ENCODE measurements at places on chromosomes 16 and 17.

DNA sequence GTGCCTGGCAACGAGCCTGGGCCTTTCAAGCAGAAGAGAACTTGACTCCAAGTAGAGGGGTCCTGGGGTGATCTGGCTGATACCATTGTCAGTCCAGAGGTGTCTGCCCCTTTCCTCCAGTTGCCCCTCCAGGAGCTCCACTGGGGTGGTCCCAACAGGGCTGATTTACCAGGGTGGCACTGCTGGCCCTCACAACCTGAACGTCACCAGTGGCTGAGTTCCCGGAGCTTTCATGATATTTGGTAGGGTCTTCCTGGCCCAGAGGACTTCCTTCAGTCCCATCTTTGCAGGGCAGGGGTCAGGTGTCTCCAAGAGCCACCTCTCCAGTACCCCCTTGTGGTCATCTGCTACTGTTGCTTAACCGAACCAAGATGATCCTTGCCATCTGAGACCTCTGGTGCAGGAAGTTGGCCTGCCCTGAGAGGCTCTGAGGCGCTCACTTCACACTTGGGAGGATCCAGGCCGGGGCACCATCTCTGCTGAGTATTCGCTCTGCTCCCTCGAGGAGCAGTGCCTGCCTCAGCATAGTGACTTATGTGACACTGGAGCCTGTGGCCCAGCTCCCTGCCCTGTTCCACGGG is 3.5 kb downstream of the LIMD2 start:
- H3K4me1 ChIP-seq, result peaks cover 42% of the 10 kb centered on the region
- DNase-seq, result peak; percentile 60
- no peaks in the 10 kb centered on the region for H3K27me3 ChIP-seq
- peak overlapping the region; percentile 96 for H3K27ac ChIP-seq

GRCh38 chr17:18018411-18018921 is 20.5 kb downstream of the ATPAF2 start:
- H3K27me3 ChIP-seq, result no peaks in the 10 kb centered on the region
- peaks cover 17% of the 10 kb centered on the region for H3K36me3 ChIP-seq
- no peaks in the 10 kb centered on the region for H3K4me1 ChIP-seq
- H3K27ac ChIP-seq, result no peak overlapping the region
- no peak for DNase-seq

GRCh38 chr16:22672830-22673210 is 141.1 kb upstream of the HS3ST2 start:
- no peaks in the 10 kb centered on the region for H3K36me3 ChIP-seq
- no peak for DNase-seq
- peaks cover 3% of the 10 kb centered on the region for H3K27me3 ChIP-seq
- H3K4me3 ChIP-seq, result no peak overlapping the region
- H3K4me1 ChIP-seq, result no peaks in the 10 kb centered on the region

- no peaks in the 10 kb centered on the region for H3K27me3 ChIP-seq
- no peaks in the 10 kb centered on the region for H3K4me1 ChIP-seq
- H3K4me3 ChIP-seq, result no peak overlapping the region
- no peak overlapping the region for H3K27ac ChIP-seq
- DNase-seq, result no peak
These were observed 28.7 kb upstream of the ABCA6 start for GRCh38 chr17:69170377-69170776.

GRCh38 chr16:84804326-84804725 is 15.5 kb upstream of the CRISPLD2 start:
- H3K4me3 ChIP-seq, result no peak overlapping the region
- H3K36me3 ChIP-seq, result no peaks in the 10 kb centered on the region
- H3K27ac ChIP-seq, result no peak overlapping the region
- H3K27me3 ChIP-seq, result peaks cover 5% of the 10 kb centered on the region
- no peak for DNase-seq

DNA sequence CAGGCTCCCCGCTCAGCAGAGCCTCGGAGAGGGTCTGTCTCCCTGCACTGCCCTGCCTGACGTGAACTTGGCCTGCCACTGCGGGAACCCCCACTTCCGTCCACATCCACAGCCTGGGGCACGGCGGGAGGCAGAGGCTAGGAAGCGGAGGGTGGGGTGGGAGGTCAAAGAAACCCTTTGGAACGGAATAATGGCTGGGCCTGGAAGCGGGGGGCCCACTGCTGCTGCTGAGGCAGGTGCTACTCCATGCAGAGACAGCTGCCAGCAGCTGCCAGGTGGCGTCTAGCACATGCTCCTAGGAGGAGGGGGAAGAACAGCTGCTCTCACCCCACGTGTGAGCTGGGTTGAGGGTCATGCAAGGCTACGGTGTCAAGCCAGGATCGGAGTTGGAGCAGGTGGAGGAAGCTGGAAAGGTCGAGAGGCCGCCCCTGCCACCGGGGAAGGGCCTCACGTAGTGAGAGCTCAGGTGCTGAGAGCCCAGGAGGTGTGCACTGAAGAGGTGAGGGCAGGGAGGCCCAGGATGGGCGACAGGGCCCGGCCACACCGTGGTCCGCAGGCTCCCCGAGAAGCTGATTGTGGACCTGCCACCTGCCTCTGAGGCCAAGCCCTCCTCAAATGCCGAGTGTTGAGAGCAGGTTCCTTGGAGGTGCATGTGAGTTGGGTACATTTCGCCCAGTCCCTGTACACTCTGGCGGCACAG is 9.8 kb downstream of the FSCN2 start:
- H3K4me1 ChIP-seq, result no peaks in the 10 kb centered on the region
- H3K27ac ChIP-seq, result no peak overlapping the region
- H3K36me3 ChIP-seq, result peaks cover 16% of the 10 kb centered on the region
- no peak for DNase-seq
- H3K27me3 ChIP-seq, result peaks cover 14% of the 10 kb centered on the region

DNA sequence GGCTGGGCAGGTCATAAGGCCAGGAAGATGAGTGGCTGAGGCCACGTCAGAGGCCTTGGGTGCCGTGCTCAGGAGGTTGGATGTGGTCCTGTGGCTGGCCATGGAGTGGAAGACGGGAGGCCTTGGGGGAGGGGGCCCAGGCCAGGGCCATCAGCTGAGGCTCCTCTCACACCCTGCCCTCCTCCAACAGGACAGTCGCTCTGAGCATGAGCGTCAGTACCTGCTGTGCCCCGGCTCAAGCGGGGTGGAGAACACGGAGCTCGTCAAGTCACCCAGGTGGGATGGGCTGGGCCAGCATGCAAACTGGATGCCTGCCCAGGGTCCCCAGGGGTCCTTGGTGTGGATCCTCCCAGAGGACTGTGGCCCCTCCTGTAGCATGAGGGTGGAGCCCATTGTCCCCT is 19.2 kb downstream of the POLR3E start:
- H3K27me3 ChIP-seq, result no peaks in the 10 kb centered on the region
- peaks cover 9% of the 10 kb centered on the region for H3K4me1 ChIP-seq
- no peak overlapping the region for H3K4me3 ChIP-seq
- no peak for DNase-seq
- H3K27ac ChIP-seq, result no peak overlapping the region
- peaks cover 58% of the 10 kb centered on the region for H3K36me3 ChIP-seq

DNA sequence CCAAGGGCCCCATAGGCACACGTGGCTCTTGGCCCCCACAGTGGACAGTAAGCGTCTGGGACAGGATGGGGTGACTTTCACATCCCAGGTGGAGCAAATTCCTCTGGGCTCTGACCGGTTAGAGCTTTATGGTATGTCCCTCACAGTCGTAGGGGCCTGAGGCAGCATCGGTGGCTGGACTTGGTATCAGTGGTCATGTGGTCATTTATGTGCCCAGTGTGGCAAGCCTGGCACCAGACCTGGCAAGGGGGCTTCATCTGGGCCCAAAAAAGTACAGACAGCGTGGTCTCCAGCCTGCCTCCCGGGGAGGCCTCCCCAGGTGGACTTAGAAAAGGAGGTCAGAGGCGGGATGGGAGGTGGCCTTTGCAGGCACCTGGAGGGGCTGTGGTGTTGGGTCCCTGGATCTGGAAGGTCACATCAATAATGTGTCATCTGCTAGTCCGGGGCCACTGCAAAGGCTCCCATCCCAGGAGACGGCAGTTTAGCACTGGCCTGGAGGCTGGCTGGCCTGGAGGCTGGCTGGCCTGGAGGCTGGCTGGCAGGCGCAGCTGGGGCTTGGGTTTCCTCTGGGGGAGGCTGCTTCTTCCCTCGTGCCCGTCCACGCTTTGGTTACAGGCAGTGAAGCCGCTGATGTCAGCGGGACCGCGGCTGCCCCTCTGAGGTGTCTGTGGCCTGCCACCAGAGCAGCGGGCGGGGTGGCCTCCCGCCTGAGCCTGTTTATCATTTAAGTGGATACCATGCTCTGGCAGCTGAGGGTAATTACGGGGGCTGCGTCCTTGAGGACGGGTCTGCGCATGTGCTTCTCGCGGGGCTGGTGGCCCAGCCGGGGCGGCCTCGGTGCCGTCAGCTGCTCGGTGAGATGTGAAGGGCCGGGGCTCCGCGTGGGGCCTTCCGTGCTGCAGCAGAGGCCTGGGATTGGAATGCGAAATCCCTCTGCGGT is 20.7 kb upstream of the CBX4 start:
- H3K27ac ChIP-seq, result no peak overlapping the region
- peaks cover 28% of the 10 kb centered on the region for H3K27me3 ChIP-seq
- no peaks in the 10 kb centered on the region for H3K36me3 ChIP-seq
- H3K4me3 ChIP-seq, result no peak overlapping the region
- DNase-seq, result no peak

- peaks cover 47% of the 10 kb centered on the region for H3K4me1 ChIP-seq
- no peak overlapping the region for H3K27ac ChIP-seq
- no peaks in the 10 kb centered on the region for H3K27me3 ChIP-seq
- H3K4me3 ChIP-seq, result no peak overlapping the region
These were observed 106.3 kb downstream of the SMG6 start for GRCh38 chr17:2197271-2197670.

GRCh38 chr16:72664056-72664508 is 383.8 kb downstream of the ZFHX3 start:
- peak overlapping the region; percentile 88 for H3K27ac ChIP-seq
- H3K4me1 ChIP-seq, result peaks cover 9% of the 10 kb centered on the region
- DNase-seq, result no peak
- H3K4me3 ChIP-seq, result peak overlapping the region; percentile 99
- H3K27me3 ChIP-seq, result peaks cover 2% of the 10 kb centered on the region

DNA sequence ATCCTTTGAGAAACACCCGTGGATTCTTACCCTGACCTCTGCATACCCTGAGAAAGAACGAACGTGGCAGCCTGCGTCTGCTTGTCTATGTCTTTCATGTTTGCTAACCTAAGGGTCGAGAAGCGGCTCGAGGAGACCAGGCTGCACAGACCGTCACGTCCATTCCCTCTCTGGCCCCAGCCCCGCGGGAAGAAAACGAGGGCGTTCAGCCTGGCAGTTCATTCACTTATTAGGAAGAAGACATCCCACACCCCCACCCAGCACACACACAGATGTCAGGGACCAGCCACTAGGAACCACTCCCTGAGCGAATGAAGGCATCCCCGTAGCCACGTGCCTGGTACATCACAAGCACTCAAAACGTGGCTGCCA is 655 bp upstream of the MTHFSD start:
- peaks cover 13% of the 10 kb centered on the region for H3K36me3 ChIP-seq
- H3K4me3 ChIP-seq, result peak overlapping the region; percentile 87
- H3K27ac ChIP-seq, result peak overlapping the region; percentile 93
- H3K4me1 ChIP-seq, result peaks cover 14% of the 10 kb centered on the region

- H3K27ac ChIP-seq, result peak overlapping the region; percentile 88
- peaks cover 59% of the 10 kb centered on the region for H3K4me1 ChIP-seq
- DNase-seq, result peak; percentile 31
- no peak overlapping the region for H3K4me3 ChIP-seq
These were observed 9.3 kb downstream of the PGAP3 start for GRCh38 chr17:39678340-39679116.

DNA sequence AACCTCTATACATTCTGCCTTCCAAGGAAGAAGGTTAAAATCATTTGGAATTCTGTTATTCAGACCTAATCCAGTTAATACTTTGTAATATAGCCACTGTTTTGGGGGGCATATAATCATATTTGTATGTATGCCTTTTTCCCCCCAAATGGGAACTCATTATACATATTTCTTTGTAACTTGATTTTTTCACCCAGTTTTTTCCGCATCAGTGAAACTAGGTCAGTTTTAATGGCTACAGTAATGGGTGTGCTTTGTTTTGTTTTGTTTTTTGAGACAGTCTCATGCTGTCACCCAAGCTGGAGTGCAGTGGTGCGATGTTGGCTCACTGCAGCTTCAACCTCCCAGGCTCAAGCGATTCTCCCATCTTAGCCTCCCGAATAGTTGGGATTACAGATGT is 54.9 kb downstream of the WWP2 start:
- H3K4me3 ChIP-seq, result no peak overlapping the region
- H3K27ac ChIP-seq, result no peak overlapping the region
- DNase-seq, result no peak
- H3K4me1 ChIP-seq, result no peaks in the 10 kb centered on the region

DNA sequence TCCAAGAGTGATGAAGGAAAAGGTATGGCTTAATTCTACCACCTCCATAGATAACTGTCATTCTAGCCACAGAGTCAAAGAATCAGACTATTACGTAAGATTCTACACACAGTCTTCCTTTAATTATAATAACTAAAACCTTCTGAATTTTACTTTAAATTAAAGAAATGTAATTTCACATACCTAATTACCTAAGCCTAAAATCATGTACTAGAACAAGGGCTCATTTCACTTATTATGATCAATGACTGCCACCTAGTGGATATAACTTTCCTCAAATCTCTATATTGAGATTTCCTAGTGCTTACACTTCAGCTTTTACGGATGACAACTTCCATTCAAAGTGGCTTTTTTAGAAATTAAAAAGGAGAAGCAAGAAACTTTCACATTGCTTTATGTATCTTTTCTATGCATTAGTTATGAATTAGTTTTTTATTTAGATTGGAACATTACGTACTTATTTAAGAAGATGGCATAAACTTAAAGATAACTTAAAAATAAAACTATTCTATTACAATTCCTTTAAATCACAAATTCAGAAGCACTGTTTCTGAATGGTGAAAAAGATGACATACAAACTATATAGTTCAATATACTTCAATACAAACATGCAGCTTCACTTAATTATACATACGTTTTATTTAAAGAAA is 18.2 kb upstream of the ABCA10 start:
- H3K4me1 ChIP-seq, result no peaks in the 10 kb centered on the region
- H3K4me3 ChIP-seq, result no peak overlapping the region
- H3K27me3 ChIP-seq, result no peaks in the 10 kb centered on the region
- H3K36me3 ChIP-seq, result peaks cover 3% of the 10 kb centered on the region

GRCh38 chr17:13843862-13844635 is 225.3 kb upstream of the COX10 start:
- H3K36me3 ChIP-seq, result peaks cover 4% of the 10 kb centered on the region
- H3K4me3 ChIP-seq, result no peak overlapping the region
- H3K27me3 ChIP-seq, result no peaks in the 10 kb centered on the region
- DNase-seq, result no peak
- H3K4me1 ChIP-seq, result peaks cover 8% of the 10 kb centered on the region
- no peak overlapping the region for H3K27ac ChIP-seq

GRCh38 chr17:61000911-61001310 is 323.3 kb downstream of the BCAS3 start:
- peaks cover 1% of the 10 kb centered on the region for H3K36me3 ChIP-seq
- DNase-seq, result no peak
- no peak overlapping the region for H3K4me3 ChIP-seq
- H3K4me1 ChIP-seq, result no peaks in the 10 kb centered on the region
- no peaks in the 10 kb centered on the region for H3K27me3 ChIP-seq
- no peak overlapping the region for H3K27ac ChIP-seq
